ENCODE measurements at places on chromosomes 12 and 14.

DNA sequence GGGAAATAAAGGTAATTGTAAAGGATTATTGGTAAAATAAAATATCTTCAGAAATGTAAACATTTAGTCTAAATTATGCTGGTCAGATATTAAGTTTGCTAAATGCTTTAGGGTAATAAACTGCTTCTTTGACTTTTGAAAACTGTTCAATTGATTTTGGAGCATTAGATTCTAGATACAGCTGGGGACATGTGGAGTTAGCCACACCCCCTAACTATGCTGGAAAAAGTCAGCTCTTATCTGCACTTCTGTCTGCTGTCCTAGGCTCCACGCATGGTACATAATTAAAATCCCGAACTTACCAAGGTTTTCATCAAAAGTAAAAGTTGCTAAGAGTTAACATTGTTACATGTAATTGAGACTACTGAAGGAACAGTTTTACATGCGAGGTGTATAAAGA lies 78.8 kb downstream of the ITPR2 start:
- no peak for DNase-seq

DNA sequence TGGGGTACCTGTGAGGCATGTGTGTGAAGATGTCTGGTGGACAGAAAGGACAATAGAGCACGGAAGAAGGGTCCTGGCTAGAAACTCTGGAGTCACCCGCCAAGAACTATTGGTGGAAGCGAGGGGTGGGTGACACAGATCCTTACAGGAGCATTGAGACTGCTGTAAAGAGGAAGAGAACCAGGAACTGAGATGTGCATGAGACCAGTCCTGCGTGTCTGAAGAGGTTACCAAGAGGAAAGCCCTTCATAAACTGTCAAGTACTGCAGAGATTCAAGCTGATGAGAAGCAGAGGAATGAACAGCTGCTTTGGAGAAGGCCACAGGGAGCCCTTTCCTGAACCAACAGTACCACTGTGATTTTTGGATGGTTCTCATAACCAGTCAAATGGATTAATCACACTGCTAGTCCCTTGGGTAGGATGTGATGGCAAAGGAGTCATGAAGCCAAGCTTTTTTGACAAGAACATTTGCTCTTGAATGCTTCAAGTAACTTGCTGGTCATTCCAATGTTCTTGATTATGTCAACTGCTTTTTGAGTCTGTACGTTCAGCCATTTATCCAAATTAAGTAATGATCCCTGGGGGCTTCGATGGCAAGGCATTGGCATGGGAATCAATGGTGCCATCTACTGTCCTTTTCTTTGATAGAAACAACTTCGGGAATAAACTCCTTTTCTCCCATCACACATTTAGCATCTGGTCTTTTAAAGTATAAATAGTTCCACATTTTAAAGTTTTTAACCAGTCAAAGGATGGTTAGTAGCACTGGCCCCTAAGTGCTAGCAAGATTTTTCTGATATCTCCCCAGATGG lies 42.9 kb downstream of the GPR135 start:
- DNase-seq = no peak

- DNase-seq = no peak
These were observed 1.4 kb upstream of the PDE3A start for GRCh38 chr12:20366776-20367409.

GRCh38 chr14:89640141-89640540 lies 223.1 kb upstream of the FOXN3 start:
- DNase-seq = no peak

DNA sequence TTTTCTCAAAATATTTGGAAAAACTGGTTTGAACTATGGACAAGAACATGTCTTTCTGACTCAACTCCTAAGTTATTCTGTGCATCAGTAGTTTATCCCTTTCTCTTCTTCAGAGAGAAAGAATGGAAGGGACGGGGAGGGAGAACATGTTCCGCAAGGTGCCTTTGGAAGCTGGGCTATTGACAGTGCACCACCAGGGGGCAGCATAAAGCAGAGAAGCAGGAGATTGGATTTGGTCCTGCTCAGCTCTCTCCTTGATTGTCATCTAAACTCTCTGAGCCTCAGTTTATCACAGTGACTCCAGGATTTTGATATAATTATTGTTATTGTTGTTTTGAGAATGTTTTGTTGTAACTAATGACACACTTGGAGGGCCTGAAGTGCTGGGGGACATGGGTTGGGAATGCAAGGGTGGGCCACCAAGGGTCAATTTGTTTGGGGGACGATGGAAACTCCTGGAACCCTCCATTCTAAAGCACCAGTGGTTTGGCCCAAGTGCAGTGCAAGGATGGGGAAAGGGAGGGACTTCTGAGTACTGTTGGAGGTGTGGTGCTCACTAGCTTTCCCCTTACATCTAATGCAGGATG lies 45.3 kb upstream of the ANO6 start:
- peak; percentile 62 for DNase-seq

Data from HCT116 (cell line).